ENCODE measurements at places on chromosomes 16 and 17.

- DNase-seq = no peak
Measured at GRCh38 chr16:35751191-35751941, 2292.0 kb downstream of the TP53TG3F start.

- DNase-seq = peak; percentile 57
Measured at GRCh38 chr16:10738231-10739077, 5.2 kb upstream of the NUBP1 start.

GRCh38 chr17:76667786-76668453 lies 24.4 kb upstream of the ST6GALNAC1 start:
- DNase-seq = no peak

DNA sequence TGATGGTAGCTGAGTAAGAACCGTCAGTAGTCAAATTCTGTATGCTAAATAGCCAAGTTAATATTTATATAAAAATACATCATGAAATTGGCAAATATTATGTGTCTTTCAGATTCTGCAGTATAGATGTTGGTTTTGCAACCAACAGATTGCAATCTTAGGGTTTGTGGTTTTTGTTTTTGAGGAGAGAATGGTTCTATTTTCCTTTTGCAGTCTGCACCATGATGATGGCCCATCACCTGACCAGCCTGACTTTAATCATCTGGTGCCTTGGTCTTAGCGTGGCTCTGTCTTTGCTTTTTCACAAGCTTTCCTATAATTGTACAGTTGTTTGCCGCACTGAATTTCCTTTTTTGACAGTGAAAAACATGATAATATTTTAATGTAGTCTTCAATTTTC lies 50.7 kb downstream of the NUP93 start:
- DNase-seq = no peak

- DNase-seq = no peak
Measured at GRCh38 chr16:8620535-8620934, 963 bp upstream of the METTL22 start.

GRCh38 chr16:50275098-50275415 lies 8.7 kb downstream of the ADCY7 start:
- no peak for DNase-seq

Measured in SW 1271 (cell line).